ENCODE measurements at places on chromosomes 5 and 9.

- DNase-seq = no peak
Measured at GRCh38 chr5:4817767-4818166, 322.4 kb upstream of the ADAMTS16 start.

- DNase-seq = no peak
Measured at GRCh38 chr9:78033870-78034269, 2.3 kb upstream of the GNAQ start.

- DNase-seq = no peak
Measured at GRCh38 chr5:80165452-80165851, 90.4 kb downstream of the SERINC5 start.

- no peak for DNase-seq
Measured at GRCh38 chr5:35205186-35205585, 25.1 kb downstream of the PRLR start.

GRCh38 chr5:26737348-26738265 lies 300.8 kb downstream of the CDH9 start:
- no peak for DNase-seq

DNA sequence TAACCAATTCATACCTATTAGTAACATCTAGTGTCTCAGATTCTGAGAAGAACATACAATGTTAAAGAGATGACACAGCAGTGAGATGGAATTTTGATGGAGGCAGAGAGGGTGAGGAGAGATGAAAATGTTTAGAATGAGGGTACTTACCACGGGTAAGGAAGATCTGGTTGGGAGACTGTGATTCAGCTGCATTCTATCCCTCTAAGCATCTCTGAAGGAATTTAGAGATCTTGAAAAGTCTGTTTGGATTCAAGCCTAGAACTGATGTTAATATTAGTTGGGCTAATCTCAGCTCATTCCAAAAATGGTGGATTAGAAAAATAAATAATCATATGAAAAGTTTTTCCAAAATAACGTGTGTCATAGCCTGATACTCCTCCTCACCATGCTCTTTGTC lies 191.5 kb upstream of the CLINT1 start:
- DNase-seq = no peak

DNA sequence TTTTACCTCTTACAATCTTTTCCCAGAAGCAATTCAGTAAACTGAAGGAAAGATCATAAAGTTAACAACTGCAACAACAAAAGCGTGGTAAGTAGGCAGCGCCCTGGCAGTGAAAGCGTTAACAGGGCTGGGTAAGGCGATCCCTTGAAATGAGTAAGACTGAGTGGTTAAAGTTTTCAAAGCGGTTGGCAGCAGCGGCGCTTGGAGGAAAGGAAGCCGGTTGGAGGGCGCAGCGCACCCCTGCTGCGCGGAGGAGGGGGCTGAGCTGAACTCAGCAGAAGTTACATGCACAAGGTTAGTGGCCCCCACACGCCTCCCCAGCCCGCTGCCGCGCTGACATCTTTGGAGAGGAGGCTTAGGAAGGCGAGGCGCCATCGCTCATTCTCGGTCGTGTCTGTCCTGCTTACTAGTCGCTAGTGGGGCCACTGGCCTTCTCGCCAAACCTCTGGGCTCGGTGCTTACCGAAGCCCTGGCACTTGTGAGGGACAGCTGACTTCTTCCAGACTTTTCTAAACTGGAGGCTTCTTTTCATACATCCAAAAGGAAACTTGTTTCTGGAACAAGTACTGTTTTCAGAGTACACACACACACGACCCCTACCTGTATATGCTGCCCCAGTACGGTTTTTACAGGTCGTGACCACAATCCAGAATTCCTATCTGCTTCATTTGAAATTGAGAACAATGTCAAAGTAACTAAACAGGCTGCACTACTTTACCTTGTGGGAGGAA lies at the start of gene SH3RF2:
TSS of gene SH3RF2 (plus strand) at position 178 of the 731 bp plus-strand sequence. CDS start 1,351 bp downstream, outside the sequence.
- DNase-seq = peak; percentile 90

DNA sequence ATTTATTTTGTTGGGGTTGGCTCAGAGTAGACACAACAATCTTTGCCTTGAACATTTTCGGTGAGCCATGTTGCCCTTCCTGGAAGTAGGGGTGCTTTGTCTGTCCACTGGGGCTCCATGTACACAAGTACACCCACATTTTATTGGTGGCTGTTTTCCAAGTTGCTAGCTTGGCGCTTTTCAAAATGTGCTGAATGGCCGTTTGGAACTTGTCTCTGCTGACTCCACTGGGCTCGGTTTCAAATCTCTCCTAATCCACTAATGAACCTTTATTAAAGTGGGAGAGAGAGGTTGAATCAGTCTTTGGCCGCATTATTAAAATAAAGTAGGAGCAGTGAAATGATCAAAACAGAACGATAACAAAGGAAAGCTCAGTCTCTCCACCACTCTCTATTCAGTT lies 64.6 kb upstream of the TAF11L2 start:
- no peak for DNase-seq

GRCh38 chr9:101999441-101999840 lies 261.0 kb upstream of the GRIN3A start:
- DNase-seq = no peak

GRCh38 chr5:113607361-113607760 lies 93.9 kb downstream of the YTHDC2 start:
- DNase-seq = no peak

GRCh38 chr5:90802474-90803317 lies 244.1 kb downstream of the ADGRV1 start:
- DNase-seq = peak; percentile 57

DNA sequence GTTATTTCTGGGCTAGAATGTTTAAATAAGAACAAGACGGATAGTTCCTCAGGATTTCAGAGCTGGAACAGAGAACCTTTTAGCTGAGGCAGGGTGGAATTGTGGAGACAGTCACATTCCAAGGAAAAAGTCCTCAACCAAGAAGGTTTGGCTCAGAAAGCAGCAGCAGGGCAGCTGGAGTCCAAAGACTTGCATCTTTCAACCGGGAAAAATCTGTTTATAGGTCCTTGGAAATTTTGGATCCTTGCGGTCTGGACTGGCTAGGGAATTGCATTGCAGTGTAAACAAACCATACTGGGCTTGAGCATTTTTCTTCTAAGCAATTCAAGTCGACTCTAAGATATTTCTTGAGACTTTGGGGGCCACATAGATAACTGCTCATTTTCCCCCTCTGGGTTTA lies 40.8 kb upstream of the HMHB1 start:
- no peak for DNase-seq

DNA sequence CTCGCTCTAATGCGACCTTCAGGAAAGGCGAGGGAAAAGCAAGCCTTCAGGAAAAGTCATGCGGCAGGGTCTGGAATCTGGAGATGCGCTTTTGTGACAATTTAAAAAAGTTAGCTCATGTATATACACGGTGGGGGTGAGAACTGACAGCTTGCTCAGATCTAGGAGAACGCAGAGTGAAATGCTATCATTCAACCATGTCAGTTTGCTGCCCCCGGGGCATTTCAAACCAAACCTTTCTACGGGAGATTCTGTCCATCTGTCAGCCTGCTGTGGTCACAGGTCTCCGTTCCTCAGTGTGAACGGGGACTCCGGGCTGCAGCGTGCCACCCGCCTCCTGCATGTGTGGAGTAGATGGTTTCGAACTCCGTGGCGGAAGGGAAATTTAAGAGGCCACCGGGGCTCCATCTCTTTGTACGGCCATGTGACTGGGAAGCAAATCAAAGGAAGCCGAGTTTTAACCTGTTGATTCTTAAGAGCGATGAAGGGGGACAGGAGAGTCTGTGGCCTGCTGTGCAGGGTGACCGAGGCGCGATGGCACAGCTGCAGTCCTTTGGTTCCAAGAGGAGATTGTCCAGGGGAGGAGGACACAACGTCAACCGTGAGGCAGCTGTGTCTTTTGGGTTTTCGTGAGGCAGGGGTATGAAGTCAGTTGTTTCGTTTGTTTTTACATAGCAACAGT lies 45.9 kb downstream of the OTULIN start:
- no peak for DNase-seq

GRCh38 chr9:76545191-76545590 lies 86.2 kb downstream of the GCNT1 start:
- DNase-seq = no peak

- DNase-seq = peak; percentile 42
Measured at GRCh38 chr9:107227774-107228173, 55.3 kb upstream of the RAD23B start.

- no peak for DNase-seq
Measured at GRCh38 chr5:64437496-64437895, 68.3 kb upstream of the RGS7BP start.

- DNase-seq = no peak
Measured at GRCh38 chr5:166618526-166618925, 1672.9 kb upstream of the WWC1 start.

DNA sequence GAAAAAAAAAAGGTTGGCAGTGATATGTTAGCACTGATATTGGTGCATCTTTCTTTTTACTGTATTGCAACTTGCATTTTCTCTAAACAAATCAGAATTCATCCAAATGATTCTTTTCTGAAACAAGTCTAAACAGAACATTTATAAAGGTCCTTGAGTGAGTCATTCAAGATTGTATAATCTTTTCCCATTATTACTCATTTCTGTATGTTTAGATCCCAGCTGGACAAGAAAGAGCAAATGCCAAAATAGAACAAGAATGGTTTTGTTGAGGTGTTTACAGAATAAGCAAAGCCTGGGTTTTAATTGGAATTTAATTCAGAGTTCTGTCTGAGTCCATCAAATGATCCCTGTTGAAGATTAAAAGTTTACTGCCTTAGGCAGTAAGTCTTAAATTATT lies 112.3 kb downstream of the VCAN start:
- no peak for DNase-seq

GRCh38 chr5:36396640-36397039 lies 94.9 kb upstream of the RANBP3L start:
- no peak for DNase-seq

DNA sequence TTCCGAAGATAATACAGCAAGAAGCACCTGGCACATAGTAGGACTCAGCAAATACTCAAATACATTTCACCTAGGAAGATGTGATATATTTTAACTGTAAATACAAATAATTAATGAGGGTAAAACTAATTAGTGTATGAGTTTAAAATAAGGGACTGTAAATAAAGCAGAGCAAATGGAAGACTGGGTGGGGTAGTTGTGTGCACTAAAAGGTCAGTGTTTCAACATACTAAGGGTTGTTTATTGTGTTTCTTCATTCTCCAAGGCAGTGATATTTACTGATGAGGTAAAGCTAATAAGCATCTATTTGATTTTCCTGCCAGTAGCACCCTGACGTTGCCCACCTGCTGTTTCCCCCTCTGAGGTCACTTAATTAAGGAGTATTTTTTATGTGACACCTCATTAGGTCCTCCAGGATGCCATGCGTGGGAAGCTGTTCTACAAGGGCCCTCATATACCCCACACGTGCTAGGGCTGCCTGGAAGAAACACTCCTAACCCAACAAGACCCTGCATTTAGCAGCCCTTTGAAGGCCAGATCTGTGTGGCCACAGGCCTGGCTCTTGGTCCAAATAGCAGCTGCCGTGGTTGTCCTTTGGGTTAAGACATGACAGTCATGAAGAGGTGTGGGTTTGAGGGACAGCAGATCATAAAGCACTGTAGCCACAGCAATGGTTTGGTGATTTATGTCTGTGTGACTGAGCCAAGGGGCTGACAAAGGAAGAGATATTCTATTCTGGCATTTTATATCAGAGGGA lies 97.5 kb upstream of the RPS23 start:
- no peak for DNase-seq

GRCh38 chr5:170585273-170585948 lies 81.6 kb downstream of the KCNIP1 start:
- no peak for DNase-seq

DNA sequence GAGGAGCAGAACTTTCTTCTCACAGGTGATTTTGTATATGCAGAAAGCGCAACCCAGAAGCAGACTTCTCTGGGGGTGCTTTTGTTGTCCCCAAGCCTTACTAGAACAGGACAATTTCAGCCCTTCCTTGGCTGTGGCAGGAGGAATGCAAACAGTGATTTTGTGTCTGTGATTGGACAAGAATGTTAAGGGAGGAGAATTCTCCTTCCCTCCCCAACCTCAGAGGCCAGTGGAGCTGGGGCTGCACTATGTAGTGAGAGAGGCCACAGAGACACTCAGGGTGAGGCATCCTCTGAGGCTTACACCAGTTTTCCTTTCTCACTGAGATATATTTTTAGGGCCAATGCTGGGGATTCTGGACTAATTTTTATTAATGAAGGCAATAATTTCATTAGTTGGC lies 58.8 kb downstream of the ZNF366 start:
- no peak for DNase-seq

DNA sequence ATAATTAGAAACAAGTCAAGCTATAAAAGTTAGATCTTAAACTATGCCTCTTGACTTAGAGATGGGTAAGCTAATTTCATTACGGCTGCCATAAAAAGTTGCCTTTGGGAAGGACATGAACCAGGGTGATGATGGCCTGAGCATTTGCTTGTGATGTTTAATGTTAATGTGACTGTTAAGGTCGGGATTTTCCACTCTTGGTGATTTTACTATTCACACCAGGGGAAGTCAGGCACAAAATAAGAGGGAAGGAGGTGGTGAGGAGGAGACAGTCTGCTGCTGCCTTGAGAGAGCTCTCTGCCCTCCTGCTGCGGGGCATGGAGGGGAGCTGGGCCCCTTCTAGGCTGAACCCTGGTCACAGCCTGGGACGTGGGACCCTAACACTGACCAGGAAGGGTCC lies 34.4 kb downstream of the AHRR start:
- no peak for DNase-seq

DNA sequence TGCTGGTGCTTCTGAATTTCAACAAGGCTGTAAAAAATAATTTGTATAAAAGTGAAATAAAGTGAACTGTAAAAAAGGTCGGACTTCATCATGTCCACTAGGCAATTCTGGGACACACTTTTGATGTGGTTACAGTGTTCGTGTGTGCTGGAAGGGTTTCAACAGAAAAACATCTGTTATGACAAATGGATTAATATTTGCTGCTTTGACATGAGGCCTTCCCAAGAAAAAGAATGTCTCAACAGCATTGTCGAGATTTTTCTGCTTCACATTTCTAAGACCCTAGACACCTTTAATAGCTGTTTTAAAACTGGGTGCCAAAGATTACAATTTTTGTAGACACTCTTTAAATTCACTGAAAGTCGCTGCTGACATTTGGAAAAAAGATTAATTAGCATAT lies 216.6 kb downstream of the SLC12A2 start:
- DNase-seq = no peak

- no peak for DNase-seq
Measured at GRCh38 chr9:129868872-129869486, 33.7 kb downstream of the USP20 start.

Data from HT-29 (cell line).